ENCODE measurements at places on chromosomes 2 and 18.
A peak's percentile ranks its signal among the peaks of the same experiment; 100 is the strongest.

GRCh38 chr2:145184741-145185651, 665.1 kb upstream of the ZEB2 start:
- DNase-seq, result no peak

- no peak for DNase-seq
Observed at GRCh38 chr2:132953771-132954170, 283.8 kb upstream of the LYPD1 start.

DNA sequence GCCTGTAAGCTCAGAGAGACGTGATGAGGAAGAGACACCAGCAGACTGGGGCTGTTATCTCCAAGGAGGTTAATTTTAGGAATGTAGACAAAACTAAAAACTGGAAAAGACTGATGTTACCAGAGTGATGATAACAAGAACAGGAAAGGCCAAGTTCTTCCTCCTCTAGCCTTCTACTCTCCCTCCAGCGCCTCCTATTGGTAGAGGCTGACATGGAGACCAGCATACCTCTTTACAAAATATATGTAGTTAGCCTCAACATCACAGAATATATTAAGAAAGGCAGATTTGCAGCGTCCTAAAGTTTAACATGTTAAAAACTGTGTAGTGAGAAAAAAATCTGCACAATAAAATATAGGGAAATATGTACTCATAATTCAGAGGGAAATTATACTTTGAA, 66.0 kb downstream of the TCF4 start:
- DNase-seq, result no peak

DNA sequence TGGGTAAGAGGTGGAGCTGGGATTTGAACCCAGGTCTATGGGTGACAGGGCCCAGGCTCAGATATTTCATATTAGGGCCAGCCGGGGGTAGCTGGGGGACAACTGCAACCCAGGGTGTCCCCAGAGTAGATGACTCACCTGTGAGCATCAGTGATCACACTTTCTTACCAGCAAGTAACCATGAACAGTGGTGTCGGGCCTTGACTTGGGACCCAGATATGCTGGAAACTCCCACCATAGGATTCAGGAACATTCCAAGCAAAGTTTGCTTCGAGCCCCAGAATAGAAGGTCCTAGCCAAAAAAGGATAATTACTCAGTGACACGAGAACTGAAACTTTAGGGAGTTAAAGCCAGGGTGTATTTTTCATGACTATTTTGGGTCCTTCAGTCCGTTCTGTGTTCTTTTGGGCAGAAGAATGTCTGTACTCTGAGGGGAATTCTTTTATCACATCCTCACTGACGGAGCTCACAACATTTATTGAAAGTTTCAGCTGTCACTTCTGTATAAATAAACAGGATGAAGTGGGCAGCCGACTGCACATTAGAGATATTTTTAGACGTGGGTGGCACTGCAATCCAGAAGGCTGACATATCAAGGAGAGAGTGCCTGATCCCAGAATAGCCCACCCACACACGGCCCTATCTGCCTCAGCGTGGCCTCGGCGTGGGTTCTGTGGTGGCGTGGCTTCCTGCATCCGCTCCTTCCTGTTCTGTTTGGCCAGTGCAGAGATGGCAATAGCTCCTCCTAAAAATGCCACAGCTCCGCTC, 45.6 kb downstream of the RAMP1 start:
- peak; percentile 68 for DNase-seq

DNA sequence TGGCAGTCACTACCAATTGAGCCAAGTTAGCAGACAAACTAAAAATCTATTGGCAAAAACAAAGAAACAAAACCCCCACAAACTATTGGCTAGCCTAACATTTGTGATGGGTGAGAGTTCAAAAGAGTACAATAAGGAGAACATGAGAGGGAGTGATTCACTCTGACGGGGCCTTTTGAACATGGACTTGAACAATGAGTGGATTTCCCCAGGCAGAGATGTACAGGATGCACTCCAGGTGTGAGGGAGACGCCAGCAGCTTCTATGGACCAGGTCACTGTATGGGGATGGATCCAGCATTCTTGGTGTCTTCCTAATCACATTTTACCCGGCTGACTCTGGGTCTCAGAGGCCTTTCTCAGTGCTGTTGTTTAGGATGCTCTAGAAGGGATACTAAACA, 167.5 kb upstream of the SMAD2 start:
- DNase-seq, result no peak

DNA sequence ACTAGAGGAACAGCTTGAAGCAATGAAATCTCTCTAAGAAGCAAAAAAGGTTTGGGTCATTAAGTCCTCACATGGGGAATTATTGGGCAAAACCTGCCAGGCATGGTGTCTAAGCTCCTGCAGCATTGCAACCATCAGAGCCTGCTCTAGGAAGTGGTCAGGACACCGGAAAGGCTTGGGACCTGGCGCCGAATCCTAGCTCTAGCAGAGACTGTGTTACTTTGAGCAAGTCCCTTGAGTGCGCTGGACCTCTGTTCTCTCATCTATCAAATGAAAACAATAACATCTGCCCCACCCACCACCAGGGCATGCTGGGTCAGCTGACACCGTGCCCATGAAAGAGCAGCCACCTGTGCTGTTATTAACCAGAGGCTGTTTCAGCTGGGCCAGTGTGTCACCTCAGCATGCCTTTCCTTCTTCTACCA, 6.3 kb downstream of the TMEM127 start:
- DNase-seq, result no peak

DNA sequence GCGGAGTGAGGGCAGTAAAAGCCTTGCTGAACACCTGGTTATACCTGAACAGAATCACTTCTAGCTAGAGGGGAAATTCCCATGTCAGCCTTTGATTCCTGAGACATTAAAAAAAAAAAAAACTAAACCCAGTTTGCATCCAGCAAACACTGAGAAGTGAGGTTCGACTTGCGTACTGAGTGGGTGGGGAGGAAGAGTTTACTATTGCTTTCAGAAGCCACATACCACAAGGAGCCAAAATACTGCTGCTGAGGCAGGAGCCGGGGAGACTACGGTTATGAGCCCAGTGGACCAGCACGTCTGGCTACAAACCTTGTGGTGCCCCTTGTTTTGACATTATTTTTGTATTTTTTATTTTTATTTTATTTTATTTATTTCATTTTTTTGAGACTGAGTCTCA, 2.7 kb downstream of the COLEC11 start:
- DNase-seq, result peak; percentile 31

- DNase-seq, result peak; percentile 95
Observed at GRCh38 chr2:196926562-196927375, at the start of gene PGAP1. Gene PGAP1, minus strand, starts transcription at chr2:196926707. Its CDS starts 91 bp downstream, at chr2:196926616.

- no peak for DNase-seq
Observed at GRCh38 chr18:10190564-10190963, 263.9 kb upstream of the APCDD1 start.

GRCh38 chr2:219527076-219527394, 12.8 kb downstream of the ASIC4 start:
- DNase-seq, result no peak

- DNase-seq, result peak; percentile 35
Observed at GRCh38 chr2:37890893-37891495, 34.1 kb upstream of the RMDN2 start.

- no peak for DNase-seq
Observed at GRCh38 chr18:55783921-55784320, 195.9 kb upstream of the TCF4 start.

DNA sequence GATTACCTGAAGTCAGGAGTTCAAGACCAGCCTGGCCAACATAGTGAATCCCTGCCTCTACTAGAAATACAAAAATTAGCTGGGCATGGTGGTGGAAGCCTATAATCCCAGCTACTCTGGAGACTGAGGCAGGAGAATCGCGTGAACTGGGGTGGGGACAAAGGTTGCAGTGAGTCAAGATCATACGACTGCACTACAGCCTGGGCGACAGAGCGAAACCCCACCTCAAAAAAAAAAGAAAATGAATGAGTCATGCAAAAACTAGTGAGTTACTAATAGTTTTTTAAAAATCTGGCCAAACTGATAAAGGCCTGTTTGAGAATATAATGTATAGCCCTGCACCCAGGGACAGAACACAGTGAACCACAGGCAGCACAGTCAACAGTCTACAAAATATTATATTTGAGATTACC, 17.5 kb downstream of the AFG3L2 start:
- no peak for DNase-seq

GRCh38 chr2:70431716-70432347, 121.8 kb downstream of the TGFA start:
- no peak for DNase-seq

GRCh38 chr2:439556-440402, 151.9 kb upstream of the ALKAL2 start:
- no peak for DNase-seq

- DNase-seq, result no peak
Observed at GRCh38 chr2:217356781-217357180, 496.9 kb upstream of the TNP1 start.

DNA sequence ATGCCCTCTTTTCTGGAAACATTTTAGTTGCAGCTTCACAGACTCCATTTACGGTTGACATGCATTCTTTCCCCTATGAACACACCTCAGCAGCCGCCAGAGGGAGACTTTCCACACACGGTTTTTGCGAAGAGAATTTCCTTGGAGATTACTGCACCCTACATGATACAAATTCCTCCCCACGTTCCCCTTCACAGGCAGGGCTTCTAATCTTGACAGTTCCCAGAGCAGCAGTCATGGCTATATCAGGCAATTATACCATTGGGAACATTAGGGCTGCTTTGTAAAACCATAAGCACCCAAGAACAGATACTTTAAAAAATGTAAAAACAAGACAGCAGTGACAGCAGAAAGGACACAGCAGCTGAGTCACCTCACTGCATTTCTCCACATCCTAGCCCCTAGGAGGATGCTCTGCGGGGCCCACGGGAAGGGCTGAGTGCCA, 253.8 kb downstream of the TGIF1 start:
- no peak for DNase-seq

- no peak for DNase-seq
Observed at GRCh38 chr2:36775806-36776205, 79.3 kb downstream of the VIT start.

- DNase-seq, result no peak
Observed at GRCh38 chr2:121949271-121949670, 193.8 kb downstream of the TSN start.

- DNase-seq, result no peak
Observed at GRCh38 chr18:56606618-56607017, 31.8 kb downstream of the TXNL1 start.

DNA sequence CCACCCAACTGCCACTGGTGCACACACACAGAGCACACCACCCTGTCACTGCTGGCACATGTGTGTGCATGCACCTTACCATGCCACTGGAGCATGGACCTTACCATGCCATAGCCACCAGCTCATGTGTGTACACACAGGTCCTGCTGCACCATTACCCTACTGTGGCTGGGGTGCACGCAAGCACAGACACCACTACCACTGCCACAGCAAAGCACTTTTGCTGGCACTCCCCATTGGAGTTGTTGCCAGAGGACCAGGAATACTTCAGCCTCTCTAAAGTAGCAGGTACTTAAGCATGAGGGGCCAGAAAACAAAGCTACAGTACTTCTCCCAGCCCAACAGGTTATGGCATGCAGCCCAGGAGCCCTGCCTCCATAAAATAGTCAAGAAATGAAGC, 404.8 kb downstream of the MBD2 start:
- DNase-seq, result no peak

- DNase-seq, result no peak
Observed at GRCh38 chr2:127429844-127430425, 11.7 kb downstream of the PROC start.

GRCh38 chr2:48699348-48699930, 56.1 kb downstream of the LHCGR start:
- no peak for DNase-seq

- DNase-seq, result no peak
Observed at GRCh38 chr18:58552057-58552461, 76.8 kb downstream of the ALPK2 start.
